Hematopoietic multipotent progenitor cell treated with erythropoietin and hydrocortisone succinate and interleukin-3 and kit ligand, for 4 days (in vitro differentiated cells): ENCODE measurements at places on chromosomes 11 and 22.

GRCh38 chr11:78612721-78613377 lies 38.2 kb upstream of the NARS2 start:
- DNase-seq: no peak

DNA sequence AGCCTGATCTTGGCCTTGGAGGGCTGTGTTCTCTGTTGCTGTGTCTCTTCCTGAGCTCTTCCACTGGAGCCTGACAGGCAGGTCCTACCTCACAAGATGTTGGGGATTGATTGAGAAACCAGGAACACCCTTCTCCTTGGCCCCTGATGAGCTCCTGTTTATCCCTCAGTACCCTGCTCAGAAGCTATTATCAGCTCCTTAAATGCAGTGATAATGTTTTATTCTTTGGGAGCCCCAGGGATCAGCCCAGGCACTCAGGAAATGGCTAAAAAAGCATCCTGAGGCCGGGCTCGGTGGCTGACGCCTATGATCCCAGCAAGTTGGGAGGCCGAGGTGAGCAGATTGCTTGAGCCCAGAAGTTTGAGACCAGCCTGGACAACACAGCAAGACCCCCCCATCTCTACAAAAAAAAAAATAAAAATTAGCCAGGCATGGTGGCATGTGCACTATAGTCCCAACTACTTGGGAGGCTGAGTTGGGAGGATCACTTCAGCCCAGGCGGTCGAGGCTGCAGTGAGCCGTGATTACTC lies 4.9 kb upstream of the PHLDA2 start:
- DNase-seq: no peak

GRCh38 chr11:22681281-22681812 lies 14.9 kb downstream of the GAS2 start:
- no peak for DNase-seq

GRCh38 chr11:88359541-88359940 lies 22.0 kb upstream of the CTSC start:
- peak; percentile 83 for DNase-seq

DNA sequence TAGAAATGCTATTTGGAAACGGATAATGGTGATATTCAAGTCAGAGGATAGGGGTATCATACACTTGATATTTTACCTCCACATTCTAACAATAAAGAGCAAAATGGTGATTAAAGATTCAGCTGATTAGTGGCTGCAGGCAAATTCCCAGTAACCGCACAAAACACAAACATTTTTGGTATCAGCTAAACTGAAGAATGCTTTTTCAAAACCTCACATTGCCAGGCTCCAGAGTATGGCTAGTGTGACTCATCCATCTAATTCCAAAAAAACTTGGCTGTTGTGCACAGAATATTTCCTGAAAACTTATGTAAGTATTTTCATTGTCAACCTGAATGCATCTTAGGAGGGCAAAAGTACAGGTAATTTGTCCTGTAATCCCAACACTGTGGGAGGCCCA lies 10.9 kb downstream of the SRPRA start:
- no peak for DNase-seq

DNA sequence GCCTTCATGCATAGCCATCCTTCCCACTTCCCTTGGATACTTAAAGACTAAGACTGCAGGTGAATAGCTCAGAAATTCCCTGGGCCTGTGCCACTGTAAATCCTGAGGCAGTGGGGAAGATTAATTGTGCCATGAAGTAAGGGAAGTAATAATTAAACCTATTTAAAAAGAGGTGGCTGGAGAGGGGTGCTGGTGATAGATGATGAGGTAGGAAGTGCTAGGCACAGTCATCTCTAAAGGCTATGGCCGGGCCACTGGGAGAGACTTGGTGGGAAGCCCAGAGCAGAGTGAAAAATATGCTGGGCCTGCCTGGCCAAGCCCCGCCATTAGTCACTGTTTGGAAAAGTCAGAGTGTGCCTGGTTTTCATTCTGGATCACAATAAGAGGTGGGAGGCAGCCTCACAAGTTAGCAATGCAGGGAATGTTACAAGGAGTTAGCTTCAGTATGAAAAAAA lies 197.2 kb upstream of the PITPNB start:
- no peak for DNase-seq

DNA sequence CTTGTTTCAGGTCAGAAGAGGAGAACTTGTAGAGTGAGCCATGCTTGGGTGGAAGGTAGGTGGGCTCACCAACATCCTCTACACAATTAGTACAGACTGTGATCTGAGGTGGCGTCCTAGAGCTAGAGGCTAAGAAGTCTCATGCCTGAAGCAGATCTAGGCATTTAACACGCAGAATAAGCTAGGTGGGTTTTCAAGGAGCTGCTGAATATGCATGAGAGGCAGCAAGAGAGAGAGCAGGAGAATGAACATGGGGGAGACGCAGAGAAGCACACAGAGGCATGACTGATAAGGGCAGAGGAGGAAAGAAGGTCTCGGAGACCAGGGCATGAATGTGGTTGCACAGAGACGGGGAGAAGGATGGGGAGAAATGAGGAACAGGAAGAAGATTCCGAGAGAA lies 36.8 kb upstream of the JAM3 start:
- no peak for DNase-seq

DNA sequence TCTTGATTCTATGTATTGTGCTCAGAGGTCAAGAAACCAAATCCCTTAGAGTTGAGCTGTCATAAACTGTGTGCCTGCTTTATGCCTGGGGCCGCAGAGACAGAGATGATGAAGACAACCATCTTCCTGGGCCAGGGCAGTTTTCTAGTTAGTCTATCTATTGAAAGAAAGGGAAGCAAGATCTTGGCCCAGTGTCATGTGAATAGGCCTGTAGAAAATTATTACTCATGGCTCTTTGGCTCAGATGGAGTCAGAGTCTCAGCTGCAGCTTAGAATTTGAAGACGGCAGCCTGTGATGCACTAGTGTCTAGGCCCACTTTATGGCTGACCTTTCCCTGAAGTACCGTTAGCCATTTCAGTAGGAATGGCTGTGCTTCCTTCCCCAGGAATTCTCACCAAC lies 112.0 kb downstream of the DBX1 start:
- no peak for DNase-seq

DNA sequence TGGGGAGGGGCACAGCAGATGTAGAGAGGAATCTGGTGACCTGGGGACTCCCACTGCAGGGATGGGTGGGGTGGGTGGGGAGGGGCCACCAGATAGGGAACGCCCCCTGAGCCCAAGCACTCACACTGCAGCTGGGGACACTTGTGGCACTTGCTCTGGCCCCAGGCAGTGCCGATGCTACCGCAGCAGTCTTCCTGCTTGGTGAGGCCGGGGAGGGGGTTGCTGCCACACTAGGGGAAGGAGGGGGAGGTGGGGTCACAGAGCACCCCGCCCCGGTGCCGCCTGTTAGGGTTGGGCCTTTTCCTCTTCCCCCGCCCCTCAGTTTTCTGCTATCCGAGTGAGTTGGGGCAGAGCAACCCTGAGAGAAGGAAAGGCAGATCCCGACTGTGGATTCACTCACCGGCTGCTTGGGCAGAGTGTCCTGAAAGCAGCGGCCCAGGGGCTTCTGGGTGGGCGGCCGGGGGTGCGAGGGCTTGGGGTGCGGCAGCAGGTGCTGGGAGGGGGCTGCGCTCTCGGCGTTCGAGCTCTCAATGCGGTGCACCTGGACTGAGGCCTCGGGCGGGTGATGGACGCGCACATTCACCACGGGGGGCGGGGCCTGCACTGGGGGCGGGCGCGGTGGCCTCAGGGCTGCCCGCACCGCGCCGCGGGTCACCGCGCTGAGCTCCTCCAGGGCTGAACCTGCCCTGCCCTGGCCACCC lies 4.7 kb downstream of the LTBP3 start:
- DNase-seq: peak; percentile 87

DNA sequence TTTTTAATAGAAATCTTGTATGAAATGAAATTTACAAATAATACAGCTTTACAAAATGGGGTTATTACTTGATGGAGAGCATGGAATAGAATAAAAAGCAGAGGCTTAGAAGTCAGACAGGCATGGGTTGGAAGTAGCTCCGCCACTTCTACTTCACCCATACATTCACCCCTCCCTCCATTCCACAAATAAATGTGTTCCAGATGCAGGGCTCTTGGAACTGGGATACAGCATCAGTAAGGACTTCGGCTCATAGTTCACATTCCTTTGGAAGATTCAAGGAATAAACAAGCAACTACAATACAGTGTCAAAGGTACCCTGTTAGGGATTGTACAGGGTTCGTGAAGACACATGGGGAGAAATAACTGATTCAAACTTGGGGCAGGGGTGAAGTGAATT lies 156.8 kb downstream of the WNT11 start:
- no peak for DNase-seq

DNA sequence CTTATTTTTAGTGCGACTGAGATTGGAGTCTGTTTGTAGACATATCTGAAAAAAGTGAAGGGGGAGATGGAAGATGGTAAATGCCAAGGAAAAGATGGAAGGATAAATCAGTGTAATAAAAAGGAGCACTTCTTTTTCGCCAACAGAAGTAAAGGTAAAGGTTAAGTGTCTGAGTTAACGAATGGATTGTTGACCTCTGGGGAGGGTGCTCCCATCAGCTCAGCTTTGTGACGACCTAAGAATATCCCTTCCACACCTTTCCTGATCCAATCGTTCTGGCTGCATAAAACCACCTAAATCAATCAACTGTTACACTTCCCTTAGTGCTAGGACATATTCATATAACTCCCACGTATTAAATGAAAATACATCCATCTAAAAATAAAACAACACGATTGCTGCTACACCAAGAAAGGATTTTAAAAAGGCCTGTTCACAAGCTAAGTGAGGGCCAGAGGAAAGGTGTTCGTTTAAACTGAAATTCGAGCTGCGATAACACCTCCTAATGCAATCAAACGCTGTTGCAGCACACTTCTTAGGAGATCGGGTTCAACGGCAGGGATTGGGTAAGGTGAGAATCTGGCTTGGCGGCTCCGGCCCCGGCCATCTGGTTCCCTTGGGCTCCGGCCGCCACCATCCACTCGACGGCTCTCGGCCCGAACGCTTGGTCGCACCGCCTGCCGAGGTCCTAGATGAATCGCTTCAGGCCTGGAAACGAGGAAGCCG lies 658 bp downstream of the C11orf71 start:
- no peak for DNase-seq

GRCh38 chr11:72808331-72808798 lies 5.8 kb upstream of the ATG16L2 start:
- no peak for DNase-seq

- no peak for DNase-seq
Observed at GRCh38 chr22:32005453-32005852, 37.6 kb upstream of the SLC5A1 start.

DNA sequence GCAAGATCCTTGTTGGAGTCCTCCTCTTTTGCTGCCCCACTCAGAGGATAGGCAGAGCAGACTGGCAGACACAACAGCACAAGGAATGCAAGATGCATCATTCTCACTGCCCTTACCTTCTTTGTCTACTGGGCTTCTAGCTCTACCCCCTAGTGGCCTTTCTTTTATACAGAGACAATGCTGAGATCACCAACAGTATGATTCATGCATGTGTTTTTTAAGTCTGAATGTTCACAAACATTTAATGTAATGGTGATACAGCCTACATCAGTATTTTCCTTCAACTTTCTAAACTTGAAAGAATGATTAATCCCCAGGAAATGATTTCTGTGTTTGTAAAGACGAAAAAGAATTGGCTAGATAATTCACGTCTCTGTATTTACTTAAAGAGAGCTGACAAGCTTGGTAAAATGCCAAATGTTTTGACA lies at the start of gene MMP10:
Gene MMP10 (minus strand): TSS at position 138 of the 428 bp plus-strand sequence. CDS start 37 bp downstream, at position 101.
- peak; percentile 42 for DNase-seq

- peak; percentile 56 for DNase-seq
Observed at GRCh38 chr11:111512296-111513239, at the start of gene BTG4. TSS of gene BTG4 (minus strand) at chr11:111512386. CDS start at chr11:111498776, 13,610 bp downstream.

DNA sequence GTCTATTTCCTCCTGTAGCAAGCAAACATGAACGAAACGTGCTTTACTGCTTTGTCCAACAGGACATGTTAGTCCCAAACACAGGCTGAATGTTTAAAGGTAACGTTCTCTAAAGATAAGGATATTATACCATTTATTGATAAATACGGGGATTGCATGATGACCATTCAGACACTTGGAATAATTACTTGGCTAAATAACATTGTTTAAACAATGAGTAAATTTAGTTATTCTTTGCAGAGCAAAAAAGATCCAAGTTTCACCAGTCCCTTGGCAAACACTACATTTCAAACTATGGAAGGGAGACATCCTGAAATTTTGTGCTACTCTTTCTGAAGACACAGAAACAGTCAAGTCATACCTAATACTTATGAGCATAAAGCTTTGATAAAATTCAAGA lies 88.0 kb downstream of the ZNF280B start:
- no peak for DNase-seq

DNA sequence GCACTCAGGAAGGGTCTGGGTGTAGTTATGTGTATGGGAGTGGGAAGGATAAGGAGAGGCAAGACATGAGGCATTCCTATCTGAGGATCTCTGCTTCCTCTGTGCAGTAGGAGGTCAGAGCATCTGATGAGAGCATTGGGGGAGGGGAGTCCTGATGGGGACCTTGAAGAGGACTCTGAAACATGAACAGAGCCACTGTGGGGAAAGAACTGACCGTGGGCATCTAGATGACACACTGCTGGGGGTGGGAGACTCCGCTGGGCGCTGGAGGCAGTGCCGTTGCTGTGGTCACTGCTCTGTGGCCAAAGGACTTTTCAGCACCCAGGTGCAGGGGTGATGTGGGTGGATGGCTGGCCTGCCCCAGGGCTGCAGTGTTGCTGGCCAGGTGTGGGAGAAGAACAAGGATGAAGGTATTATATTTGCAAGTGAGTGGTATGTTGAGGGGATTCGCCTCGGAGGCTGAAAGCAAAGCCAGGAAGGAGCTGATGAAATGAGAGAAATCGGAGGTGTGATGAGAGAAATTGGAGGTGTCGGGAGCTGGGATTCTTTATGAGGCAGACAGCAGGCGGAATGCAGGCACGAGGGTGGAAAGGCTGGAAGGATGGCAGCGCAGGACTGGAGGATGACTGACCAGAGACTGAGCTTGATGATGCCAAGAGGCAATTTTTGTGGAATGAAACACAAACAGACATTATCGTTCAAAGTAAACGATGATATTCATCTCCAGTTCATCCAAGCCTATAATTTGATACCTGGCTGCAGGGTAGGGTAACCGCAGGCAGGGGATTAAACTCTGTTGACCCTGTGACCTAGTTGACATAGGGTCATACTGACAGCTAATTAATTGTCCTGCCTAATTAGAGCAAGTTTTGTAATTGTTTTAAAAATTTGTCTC lies 19.4 kb upstream of the TMPRSS4 start:
- DNase-seq: no peak

GRCh38 chr22:46531581-46532175 lies 5.7 kb downstream of the CELSR1 start:
- no peak for DNase-seq

GRCh38 chr11:62461740-62462507 lies 43.1 kb downstream of the SCGB1A1 start:
- DNase-seq: peak; percentile 82

- DNase-seq: no peak
Observed at GRCh38 chr11:30045921-30046577, 29.2 kb upstream of the KCNA4 start.

DNA sequence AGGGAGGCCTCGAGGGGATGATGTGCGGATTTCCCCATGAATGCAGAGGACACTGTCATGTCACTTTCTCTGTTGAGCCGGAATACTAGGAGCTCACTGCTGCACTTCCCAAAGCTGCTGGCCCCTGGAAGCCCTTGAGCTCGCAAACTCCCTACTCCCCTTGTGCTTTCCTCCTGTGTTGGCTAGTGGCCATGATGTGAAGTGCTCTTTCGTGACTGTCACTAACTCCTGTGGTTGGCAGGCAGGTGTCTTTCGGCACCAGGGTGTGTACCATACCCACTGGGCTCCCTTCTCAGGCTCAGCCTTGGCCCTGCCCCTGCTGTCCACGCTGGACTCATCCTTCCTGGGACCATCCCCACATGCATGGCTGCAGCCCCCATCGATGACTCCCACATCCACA lies 86.2 kb downstream of the BTBD10 start:
- DNase-seq: no peak
